ENCODE measurements at places on chromosomes 16 and 17.

GRCh38 chr17:31413874-31414549, 22.5 kb downstream of the RAB11FIP4 start:
- DNase-seq, result no peak

GRCh38 chr17:9843152-9844010, 17.7 kb downstream of the GLP2R start:
- no peak for DNase-seq

DNA sequence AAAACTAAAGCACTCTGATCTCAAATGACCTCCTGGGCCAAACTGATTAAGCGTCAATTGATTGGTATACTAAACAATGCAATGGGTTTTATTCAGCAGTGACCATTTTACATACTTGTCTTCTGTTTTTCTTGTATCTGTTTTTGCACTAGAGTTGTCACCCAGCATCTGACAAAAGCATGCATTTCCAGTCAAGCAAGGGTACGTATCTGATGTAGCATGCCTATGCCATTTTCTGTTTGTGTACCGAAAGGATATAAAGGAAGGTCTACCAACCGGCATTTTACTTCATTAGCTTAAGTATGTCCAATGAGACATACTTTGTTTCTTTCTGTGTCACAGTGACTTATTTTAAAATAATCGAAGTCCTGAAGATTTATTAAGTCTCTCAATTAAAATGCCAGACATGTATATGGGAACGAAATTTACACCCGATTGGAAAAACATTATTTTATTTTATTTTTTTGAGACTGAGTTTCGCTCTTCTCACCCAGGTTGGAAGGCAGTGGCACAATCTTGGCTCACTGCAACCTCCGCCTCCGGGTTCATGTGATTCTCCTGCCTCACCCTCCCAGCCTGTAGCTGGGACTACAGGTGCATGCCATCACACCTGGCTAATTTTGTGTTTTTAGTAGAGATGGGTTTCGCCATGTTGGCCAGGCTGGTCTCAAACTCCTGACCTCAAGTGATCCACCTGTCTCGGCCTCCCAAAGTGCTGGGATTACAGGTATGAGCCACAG, 7.5 kb downstream of the TOB1 start:
- no peak for DNase-seq

DNA sequence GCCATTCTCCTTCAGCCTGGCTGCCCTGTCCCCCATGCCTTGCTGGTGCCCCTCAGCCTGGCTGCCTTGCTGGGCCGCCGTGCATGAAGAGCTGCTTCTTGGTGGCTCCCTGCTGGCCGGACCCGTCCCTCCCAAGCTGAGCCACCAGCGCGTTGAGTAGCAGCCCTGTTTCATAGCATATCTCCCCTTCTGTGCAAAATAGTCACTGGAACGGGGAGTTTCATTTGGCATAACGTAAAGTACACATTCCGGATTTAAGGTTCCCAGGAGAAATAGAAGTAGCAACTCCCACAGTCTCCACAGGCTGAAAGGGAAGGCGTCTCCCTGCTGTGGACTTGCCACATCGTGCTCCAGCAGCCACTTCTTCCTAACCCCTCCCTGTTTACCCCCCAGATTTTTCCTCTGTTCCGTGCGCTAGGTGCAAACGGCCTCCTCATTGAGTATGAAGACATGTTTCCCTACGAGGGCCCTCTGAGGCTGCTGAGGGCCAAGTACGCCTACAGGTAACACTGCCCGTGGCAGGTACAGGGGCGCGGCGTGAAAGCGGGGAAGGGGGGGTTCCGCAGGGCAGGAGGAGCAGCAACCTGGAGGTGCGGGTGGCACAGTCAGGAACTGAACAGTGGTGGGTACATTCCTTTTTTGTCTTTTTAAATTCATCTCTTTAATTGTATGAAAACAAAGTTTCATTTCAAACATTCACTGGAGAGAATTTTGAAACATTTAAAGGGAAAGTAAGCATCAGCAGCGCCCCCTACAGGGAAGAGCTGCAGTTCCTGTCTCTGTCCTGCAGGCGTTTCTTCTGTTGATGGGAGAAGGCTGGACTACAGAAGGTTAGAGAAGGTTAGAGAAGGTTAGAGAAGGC, 5.8 kb upstream of the OGFOD3 start:
- no peak for DNase-seq

DNA sequence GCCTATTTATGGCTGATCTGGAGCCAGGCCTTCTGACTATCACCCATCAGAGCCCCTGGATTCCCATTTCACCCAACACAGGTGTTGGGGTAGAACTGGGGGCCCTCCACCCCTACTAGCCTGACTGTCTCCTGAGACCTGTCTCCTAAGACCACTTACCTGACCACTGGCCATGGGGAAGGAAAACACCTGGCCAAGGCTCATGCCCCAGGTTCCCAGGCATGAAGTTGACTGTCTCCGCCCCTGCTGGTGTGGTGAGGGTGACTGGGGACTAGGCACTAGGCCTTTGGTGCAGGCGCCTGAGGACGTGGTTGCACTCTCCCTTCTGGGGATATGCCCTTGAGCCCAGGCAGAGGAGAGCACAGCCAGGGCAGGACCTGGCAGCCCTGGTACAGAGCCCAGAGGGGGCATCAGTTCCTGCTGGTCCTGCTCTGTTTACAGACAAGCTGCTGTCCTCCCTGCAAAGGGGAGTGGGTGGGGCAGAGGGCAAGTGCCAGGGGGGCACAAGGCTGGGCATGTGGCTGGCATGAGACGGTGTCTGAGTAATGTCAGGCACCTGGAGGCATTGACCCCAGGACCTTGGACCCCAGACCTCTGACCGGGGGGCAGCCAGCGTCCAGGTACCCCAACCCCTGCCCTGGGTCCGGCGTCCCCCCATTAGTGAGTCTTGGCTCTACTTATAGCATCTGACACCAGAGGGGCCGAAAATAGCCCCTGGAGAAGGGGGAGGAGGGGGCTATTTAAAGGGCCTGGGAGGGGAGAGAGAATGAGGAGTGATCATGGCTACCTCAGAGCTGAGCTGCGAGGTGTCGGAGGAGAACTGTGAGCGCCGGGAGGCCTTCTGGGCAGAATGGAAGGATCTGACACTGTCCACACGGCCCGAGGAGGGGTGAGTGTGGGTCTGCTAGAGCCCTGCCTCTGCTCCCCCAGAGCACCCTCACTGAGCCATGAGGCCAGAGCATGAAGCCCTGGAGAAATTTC, at the start of gene TCAP:
Gene TCAP, plus strand, starts transcription at position 769 of the 981 bp plus-strand sequence. Its CDS starts 11 bp downstream, at position 780.
- no peak for DNase-seq
